Activated CD4-positive, alpha-beta T cell treated with anti-CD3 and anti-CD28 coated beads for 24 hours (primary cell): ENCODE measurements at places on chromosomes 6 and 20.
A peak's percentile ranks its signal among the peaks of the same experiment; 100 is the strongest.

DNA sequence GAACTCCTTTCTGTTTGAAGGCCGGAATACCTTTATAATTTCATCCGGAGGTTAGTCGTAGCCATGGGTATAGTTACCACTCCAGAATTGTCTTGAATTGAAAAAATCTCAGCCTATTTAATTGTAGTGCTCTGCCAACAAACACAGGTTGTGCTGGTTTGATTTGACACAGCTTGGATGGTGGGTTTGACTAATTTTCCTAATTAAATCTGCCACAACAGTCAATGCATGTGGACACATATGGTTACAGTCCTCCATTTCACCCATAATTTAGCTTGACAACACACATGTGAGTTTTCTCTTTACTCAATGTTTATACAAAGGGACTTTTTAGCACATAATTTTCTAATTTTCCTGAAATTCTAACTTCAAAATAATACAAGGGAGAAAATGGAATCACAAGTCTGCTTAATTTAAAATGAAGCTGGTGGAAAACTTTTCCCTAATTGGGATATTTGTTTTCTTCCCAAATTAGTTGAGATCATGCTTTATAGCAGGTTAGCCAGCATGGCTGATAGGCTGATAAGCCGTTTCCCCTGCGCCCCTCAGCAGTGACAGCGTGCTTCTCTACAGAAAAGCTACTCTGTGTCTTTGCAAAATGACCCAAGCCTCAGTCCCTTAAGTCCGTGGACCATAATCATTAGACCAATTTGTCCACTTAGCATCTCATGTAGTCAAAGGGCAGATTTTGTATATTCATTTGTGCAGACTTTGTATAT is 463.5 kb upstream of the FLRT3 start:
- DNase-seq: no peak

- no peak for DNase-seq
Observed at GRCh38 chr20:37102571-37102970, 6.8 kb upstream of the RBL1 start.

- no peak for DNase-seq
Observed at GRCh38 chr6:45105170-45105820, 222.8 kb upstream of the RUNX2 start.

DNA sequence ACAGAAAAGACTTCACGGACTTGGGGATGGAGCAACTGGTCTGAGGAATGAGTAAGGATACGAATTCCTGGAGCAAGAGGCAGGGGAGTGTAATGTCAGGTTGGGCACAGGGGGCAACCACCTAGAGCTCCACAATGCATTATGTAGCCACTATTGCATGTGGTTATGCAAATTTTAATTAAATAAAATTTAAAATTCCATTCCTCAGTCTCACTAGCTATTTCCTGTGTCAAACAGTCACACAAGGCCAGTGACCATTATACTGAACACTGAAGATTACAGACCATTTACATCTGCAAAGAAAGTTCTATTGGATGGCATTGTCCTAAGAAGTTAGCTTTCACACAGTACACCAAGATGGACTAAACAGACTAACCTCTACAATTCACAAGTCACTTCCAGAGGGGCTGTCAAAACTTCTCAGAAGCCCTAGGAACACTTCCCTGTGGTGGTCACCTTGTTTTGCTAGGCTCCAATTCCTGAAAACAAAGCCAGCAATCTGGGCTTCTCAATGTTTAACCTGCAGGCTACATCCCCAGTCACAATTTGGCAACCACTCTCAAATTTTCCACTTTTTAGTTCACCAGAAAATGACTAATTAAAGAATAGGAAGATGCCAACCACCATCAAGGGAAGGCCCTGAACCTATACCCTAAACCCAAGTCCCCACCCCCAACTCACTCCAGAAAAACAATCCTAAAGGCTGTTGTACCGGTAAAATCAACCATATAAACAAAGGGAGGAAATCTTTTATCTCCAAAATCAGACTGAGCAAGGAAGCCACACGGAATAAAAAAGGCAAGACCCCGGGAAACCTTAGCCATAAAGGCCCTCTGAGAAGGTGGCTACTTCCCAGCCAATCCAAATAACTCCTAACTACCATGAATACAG is 34.2 kb upstream of the C20orf203 start:
- DNase-seq: no peak

DNA sequence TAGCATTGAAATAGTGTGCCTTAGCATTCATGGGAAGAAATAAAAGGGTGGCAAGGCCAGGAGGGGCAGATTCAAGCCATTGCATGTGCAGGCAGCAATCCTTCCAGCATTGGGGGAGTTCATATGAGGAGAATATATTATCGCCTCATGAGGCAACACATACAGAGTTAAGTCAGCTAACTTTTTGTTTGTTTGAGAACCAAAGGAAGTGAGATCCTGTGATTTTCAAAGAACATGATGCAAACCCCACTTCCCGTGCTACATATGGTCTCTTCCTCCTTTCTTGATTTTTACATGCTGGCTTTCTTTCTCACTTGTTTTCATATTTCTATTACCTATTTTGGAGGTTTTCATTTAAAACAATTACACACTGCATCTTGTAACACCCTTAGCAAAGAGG is 579.7 kb upstream of the ARID1B start:
- DNase-seq: no peak

DNA sequence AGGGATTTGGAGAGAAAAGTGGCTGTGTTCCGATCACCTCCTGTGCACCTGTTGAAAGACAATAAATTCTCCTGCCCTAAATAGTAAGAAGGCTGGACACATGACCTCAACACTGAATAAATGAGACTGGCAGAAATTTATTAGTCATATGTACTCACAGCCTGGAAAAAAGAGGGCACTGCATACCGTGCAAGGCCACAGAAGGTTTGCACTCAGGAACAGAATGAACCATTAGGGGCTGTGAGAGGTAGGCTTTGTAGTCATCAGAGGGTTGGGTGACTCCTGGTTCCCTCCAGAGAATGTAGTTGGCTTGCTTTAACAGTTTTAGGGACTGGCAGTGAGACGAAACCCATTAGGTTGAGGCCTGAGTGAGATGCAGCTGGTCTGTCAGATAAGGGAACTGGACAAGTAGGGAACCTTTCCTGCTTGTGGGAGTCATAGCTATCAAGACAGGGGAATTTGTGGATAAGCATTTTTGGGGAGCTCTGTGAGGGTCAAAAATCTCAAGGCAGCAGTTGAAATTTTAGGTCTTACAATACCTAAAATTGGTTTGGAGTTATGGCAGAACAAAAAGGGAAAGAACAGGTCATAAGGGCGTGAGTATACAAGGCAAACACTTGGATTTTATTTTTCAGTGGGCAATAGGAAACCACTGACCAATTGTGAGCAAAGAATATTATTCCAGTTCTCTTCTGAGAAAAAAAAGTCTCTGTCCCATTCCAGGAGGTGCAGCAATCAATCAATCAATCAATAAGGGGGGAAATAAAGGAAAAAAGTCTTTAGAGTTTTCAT is 67.9 kb upstream of the BTN3A2 start:
- DNase-seq: no peak

DNA sequence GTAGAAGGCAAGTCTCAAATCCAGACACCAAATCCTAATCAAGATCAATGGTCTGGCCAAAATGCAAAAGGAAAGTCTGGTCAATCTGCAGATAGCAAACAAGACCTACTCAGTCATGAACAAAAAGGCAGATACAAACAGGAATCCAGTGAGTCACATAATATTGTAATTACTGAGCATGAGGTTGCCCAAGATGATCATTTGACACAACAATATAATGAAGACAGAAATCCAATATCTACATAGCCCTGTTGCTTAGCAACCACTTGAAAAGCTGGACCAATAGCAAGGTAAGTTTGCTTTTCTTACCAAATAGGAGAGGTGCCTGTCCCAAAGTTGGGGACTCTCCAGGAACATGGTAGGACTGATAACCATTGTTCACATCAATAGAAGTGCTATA is 2.0 kb downstream of the SEMG2 start:
- no peak for DNase-seq

- no peak for DNase-seq
Observed at GRCh38 chr6:20647585-20647984, 113.3 kb downstream of the CDKAL1 start.

GRCh38 chr20:47843886-47844567 is 58.7 kb upstream of the SULF2 start:
- no peak for DNase-seq

GRCh38 chr6:6004390-6004995 is 2.2 kb downstream of the NRN1 start:
- DNase-seq: no peak

DNA sequence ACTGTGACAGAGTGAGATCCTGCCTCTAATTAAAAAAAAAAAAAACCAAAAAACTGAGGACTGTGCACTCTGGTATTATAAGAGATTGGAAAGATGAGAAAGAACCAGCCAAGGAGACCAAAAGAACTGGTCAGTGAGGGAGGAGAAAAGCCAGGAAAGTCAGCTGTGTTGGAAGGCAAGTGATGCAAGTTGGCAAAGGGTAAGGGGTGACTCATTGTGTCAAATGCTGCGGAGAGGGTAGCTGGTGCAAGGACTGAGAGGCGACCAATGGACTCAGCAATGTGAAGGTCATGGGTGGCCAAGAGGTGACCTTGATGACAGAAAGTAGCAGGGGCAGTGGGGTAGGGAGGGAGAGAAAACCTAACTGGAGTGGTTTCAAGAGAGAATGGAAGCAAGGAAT is 27.4 kb upstream of the LRRN4 start:
- no peak for DNase-seq

DNA sequence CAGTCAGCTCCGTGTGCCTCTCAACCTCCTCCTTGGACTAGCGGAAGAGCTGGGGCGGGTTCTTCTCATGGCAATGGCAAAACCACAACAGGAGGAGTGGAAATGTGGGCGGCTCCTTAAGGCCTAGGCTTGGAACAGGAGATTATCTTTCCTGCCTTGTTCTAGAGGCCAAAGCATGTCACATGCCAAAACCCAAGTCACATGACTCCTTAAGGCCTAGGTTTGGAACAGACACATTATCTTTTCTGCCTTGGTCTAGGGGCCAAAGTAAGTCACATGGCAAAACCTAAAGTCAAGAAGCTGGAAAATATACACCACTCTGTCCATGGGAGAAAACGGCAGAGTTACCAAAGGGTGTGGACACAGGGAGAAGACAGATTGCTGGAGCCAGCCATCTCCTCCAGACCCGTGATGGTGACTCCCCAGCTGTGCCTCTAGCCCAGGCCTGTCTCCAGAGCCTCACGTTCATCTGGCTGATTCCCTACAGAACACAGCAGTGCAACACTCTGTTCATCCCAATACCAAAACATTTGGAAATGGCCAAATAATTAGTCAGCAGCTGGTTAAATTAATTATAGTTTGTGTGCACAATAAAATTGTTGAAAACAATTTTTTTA is 34.2 kb downstream of the ANKRD60 start:
- no peak for DNase-seq

DNA sequence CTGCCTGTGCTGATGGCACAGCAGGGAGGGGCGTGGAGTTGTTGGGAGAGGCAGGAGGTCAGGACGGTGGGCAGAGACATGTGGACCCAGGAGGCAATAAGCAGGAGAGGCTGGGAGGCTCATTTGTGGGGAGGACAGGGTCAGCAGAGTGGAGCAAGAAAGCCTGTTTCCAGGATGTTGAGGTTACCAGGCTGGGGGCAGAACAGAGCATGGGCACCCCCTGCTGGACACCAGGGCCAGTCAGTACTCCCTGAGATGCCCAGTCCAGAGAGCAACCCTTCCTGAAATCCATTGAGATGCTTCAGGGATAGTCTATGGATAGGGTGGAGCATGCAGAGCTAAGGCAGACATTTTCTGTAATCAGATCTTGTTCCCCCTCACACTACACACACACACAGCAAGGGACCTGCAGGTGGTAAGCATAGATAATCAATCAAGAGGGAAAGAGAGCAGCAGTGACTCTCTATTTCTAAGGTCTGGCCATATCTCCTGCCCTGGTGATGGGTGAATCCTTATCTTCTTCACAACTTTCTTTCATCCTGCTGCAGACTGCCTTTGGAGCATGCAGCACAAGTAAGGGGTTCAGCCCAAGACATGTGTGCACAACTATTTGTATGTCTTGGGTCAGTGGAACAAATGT is 41.7 kb downstream of the MOCS1 start:
- DNase-seq: peak; percentile 12
